Psoas muscle (tissue), 8 donors: ENCODE measurements at places on chromosomes 6 and 20. TPM values are rescaled to one million over a fixed set of nuclear protein-coding genes. Genes with fewer than 3 reads are reported as not detected.

DNA sequence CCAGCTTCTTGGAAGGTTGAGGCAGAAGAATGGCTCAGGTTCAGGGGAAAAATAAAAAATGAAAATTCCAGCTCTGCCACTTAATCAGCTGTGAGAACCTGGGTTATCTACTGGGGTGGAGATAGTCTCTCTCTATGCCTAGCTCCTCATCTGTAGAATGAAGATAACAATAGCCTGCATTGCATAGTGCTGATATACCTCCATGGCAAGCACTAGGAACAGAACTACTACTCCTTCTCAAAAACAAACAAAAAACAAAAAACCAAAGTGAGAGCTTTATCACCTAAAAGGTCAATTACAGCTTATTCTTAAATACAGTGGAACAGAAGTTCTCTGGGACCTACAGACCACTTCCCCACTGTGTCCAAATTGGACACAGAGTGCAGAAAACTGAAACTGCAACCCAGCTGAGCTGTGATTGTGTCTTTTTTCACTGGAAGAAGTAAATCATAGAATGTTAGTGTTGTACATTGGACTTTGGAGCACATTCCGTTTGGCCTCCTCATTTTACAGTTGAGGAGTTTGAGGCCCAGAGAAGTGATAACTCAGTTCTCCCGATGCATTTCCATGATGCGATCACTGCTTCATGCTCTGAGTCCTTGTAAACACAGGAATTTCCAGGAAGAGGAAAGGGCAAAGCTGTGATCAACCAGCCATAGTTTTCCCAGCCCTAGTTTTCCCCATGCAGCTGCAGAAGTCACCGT, 23.3 kb downstream of the MTFR2 start:
- DNase-seq, result no peak

The KCNQ5 gene
- 25.7 TPM for total RNA-seq

The SCGN gene
- total RNA-seq, result not detected

DNA sequence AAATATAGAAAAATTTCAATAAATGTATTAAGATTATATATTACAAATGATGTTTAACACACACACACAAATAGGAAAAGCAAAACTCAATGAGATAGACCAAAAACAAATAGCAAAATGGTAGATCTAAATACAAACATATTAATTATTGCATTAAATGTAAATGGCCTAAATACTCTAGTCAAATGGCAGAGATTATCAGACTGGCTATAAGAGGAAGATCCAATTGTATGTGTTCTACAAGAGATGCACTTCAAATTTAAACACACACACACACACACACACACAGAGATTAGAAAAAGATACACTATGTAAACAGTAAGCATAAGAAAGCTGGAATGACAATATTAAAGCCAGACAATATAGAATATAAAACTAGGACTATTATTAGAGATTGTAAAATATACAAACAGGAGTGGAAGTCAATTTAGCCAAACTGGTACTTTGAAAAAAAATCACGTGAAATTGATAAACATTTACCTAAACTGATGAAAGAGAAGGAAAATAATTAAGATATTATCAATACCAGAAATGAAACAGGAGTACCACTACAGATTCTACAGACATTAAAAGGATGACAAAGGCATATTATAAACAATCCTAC, 150.5 kb downstream of the TBXT start:
- no peak for DNase-seq

The BEND6 gene
- total RNA-seq, result 0.24 TPM
